ENCODE measurements at places on chromosomes 2 and 18.

- DNase-seq, result no peak
Measured at GRCh38 chr2:168910330-168910729, 9.2 kb downstream of the G6PC2 start.

DNA sequence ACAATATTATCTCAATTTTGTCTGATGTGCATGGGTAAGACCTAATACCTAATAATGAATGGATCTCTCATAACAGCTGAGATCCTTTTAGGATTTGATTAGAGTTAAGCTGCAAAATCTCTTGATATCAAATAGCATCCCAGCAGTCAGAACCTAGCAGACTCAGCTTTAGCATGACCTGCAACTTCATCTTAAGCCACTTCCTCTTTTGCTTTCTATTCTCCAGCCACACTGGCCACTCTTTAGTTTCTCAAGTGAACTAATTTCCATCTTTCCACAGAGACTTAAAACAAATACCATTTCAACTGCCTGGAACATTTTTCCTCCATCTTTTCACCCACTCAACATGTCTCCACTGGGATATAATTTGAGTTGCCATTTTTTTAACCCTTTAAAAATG lies 1251.6 kb upstream of the ZEB2 start:
- DNase-seq, result no peak

- no peak for DNase-seq
Measured at GRCh38 chr2:23559561-23560239, 174.7 kb downstream of the KLHL29 start.

DNA sequence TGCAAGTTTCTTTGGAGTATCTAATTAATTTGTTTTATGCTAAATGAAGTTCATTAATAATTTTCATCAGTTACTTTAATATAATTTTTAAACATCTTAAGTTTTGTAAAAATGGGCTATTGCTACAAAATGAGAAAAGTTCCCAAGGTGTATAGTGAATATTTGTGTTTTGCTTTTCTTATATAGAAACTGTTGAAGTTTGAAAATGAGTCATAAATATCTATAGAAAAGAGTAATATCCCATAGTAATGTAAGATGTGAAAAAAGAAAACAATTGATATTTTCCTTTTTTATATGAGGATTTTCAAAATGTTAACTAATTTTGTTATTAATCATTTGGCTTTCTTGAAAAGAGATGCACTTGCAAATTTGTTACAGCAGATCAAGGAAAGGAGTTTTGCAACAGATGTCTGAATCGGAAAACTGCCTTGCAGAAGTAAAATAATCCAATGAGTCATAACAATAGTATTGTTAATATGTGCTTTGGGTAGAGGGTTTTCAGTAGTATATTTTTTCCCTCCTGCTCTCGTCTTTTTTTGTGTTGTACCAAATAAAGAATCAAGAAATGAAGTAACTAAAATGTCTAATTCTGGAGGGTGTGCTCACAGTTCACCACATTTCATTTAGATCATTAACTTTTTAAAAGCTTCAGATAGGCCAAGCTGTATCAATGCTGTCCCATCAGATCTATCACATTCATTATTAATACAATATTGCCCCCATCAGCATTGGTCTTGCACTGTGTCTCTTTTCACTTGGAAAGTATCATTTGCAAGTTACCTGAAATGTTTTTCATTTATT lies 15.5 kb downstream of the DUSP19 start:
- DNase-seq, result peak; percentile 34

- DNase-seq, result no peak
Measured at GRCh38 chr18:74378179-74378682, 62.6 kb downstream of the C18orf63 start.

DNA sequence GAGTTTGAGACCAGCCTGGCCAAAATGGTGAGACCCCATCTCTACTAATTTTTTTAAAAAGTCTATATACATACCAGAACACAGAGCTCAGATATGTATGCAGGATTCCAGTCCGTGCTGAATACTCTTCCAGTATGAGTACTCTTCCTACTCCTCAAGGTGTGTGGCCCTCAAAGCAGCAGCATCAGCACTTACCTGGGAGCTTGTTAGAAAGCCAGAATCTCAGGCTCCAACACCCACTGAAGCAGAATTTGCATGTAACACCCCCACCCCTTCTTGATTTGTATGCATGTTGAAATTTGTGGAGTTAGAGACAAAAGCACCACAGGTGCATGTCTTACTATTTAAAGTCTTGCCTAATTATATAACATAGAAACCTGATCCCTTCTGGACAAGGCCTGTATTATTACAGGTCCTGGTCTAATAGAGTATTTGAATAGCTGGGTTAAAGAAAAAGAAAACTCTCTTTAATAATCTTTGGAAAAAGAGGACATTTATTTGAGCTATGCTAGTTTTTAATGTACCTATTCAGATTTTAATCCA lies 50.3 kb upstream of the NFE2L2 start:
- DNase-seq, result no peak

DNA sequence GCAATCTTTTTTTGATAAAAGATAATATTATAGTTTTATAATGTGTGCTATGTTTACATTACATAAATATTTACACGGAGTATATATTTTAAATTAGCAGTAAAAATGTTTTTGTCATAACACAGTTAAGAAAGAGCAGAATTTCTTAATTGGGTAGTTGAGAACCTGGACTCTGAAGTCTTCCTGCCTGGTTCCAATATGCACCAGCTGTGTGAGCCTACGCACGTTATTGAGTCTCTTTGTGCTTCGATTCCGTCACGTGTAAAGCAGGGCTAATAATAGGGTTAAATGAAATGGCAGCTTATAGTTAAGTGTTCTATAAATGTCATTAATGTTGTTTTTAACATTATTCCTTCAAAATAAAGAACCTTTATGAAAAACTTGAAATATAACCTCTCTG lies 1.2 kb upstream of the CCDC88A start:
- no peak for DNase-seq

DNA sequence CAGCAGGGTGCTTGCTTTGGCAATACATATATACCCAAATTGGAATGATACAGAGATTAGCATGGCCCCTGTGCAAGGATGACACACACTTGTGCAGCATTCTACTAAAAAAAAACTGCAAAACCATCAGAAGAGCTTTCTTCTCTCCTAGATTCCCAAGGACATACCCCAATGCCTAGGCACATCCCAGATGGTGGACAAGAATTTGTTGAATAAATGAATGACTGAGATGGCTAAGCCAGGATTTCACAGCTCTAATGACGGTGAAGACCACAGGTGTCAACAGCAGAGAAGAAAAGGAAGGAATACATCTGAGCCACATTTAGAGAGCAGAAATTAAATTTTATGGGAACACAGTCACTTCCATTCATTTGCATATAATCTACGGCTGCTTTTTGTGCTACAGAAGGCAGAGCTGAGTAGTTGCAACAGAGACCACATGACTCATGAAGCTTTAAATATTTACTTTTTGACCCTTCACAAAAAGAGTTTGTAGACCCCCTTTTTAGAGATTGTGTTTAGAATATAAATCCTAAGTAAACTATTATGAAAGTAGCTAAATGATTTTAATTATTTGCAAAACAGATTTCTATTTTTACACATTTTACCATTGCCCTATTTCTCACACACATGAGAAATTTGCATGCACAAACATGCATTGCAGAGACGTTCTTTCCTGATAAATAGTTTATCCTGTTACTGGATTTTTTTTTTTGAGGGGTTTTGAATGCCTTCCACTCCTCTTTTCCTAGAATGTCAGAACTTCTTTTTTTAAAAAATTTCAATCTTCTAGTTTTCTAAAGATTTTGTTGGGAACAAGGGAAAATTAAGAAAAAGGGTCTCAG lies 119.0 kb downstream of the PMAIP1 start:
- DNase-seq, result peak; percentile 5

DNA sequence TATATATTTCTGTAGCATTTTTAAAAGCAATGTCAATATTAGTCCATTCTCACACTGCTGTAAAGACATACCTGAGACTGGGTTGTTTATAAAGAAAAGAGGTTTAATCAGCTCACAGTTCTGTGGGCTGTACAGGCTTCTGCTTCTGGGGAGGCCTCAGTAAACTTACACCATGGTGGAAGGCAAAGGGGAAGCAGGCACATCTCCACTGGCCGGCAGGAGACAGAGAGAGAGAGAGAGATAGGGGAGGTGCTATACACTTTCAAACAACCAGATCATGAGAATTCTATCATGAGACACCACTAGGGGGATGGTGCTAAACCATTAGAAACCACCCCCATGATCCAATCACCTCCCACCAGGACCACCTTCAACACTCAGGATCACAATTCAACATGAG lies 43.1 kb downstream of the CHMP3 start:
- no peak for DNase-seq

DNA sequence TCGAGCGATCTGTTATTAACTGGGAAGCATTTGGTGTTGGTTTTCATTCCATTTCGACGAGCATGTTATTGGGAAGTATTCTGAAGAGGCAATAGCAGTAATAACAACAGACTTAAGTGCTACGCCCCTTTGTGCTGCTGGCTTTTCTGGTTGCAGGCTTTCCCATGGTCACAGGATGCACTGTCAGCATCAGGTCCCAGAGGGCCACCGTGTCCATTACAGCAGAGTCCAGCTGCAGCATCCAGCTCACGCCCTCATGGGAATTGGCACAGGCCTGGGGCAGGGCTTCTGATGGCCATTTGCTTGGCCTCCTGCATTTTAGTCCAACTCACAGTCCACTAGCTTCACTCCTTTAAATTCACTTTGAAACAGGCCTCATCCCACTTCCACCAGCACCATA lies 44.4 kb downstream of the BCL2L11 start:
- no peak for DNase-seq

Data from RWPE1 (cell line).